NCI-H748 treated with DMSO at 0.1 percent for 48 hours (cell line): ENCODE measurements at places on chromosomes 3 and 15.
A peak's percentile ranks its signal among the peaks of the same experiment; 100 is the strongest.

DNA sequence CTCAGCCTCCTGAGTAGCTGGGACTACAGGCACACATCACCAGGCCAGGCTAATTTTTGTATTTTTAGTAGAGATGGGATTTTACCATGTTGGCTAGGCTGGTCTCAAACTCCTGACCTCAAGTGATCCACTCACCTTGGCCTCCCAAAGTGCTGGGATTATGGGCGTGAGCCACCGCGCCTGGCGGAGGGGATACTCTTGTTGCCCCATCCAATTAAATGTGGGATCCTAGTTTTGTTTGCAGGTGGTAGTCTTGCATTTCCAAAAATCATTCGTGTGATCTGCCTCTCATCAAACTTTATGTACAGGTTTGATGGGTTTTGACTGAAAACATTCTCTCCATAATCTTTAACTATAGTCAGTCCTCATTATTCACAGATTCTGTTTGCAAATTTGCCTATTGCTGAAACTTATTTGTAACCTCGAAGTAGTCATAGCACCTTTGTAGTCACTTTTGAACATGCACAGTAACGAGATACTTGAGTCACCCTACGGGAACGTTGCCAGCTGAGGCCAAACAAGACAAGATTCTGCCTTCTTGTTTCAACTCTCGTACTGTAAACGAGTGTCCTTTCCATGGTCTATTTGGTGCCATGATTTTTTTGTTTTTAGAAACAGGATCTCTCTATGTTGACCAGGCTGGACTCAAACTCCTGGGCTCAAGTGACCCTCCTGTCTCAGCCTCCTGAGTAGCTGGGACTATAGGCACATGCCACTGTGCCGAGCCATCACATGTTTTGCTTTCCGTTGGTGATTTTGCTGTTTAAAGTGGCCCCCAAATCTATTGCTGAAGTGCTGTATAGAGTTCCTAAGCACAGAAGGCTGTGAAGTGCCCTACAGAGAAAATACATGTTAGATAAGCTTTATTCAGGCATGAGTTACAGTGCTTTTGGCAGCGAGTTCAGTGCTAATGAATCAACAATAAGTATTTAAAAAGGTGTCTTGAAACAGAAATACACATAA, 8.1 kb upstream of the MAPK6 start:
- no peak for DNase-seq

GRCh38 chr3:158732856-158733200, 571 bp upstream of the RARRES1 start:
- DNase-seq, result no peak

DNA sequence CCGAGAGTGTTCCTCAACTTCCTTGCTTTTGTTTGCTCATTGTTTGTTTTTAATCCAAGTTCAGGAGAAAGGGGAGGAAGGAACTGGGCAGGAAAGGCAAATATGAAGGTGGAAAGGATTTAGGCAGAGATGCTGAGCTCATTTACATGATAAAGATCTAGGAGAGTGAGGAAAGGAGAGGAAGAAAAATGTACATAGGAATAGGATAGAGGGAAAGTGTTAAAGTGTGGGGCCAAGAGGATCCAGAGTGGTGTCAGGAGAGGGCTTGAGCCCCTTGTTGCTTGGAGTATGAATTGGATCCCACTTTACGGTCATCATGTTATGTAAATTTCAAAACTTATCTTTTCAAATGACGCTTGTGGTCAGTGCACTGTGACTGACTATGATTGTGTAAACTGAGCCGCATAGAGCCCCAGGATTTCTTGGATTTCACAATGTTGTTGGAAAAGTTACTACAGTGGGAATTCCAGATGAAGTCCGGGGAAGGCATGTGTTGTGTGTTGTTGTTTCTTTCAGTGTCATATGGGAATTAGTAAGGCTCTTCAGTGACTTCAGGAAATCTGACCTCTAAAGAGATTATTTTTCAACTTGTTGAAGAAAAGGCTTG, 15.0 kb upstream of the PLD1 start:
- DNase-seq, result no peak

- DNase-seq, result no peak
These were observed 9.5 kb downstream of the TTBK2 start for GRCh38 chr15:42911058-42911592.

GRCh38 chr3:13587442-13587841, 38.5 kb downstream of the FBLN2 start:
- DNase-seq, result no peak

- no peak for DNase-seq
These were observed 209.9 kb upstream of the SEMA6D start for GRCh38 chr15:47507221-47507985.

GRCh38 chr3:30501526-30501925, 104.9 kb upstream of the TGFBR2 start:
- no peak for DNase-seq

DNA sequence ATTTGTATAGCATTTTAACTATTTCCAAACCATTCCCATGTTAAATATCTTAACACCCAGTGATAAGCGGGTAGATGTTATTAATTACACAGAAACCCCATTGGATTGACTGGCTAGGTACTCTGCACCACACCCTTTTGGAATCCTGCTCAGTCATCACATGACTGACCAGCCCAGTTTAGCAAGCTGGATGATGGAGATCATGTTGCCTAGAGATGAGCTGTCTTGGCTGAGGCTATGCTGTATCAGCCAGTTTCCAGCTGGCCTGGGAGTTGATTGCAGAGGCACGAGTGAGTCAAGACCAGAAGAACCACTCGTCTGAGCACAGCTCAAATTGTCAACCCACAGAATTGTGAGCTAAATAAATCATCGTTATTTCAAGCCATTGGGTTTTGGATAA, 124.6 kb downstream of the ZNF621 start:
- DNase-seq, result no peak

DNA sequence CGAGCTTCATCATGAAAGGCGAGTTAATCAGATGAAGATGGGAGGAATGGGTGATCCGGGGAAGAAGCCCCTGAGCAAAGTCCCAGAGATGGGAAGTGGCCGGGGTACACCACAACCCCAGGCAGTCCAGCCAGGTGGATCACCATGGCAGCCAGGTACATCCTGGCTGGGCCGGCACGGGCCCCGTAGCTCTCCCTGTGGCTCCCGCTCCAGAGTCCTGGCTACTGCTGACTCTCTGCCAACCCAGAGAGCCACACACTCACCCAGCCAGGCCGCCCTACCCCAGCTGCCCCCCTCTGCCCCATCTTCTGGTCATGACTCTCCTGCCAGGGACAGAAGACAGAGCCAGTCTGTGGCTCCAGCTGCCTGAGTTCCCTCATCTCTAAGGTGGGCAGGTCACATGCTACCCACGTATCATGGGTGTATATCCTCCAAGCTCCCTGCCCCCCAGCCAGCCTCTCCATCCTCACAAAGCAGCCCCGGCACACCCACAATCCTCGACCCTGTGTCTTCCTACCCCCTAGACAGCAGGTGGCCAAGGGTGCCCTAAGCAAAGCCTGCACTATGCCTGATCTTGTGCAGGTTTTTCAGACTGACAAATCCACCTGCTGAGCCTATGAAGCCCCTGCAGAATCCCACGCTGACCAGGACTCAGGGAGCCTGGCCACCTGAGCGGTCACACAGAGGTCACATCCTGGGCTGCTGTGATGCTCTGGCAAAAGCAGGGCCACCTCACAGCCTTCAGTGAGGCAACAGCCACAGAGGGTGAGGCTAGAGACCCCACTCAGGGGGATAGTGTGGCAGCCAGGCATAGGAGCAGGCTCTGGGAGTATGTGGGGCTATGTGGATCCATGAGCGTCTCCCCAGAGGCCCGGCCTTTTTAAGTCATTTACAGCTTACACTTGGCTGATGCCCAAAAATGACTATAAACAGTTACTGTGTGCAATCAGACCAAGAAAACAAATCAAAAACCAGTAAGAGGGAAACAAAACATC, 13.2 kb downstream of the XXYLT1 start:
- DNase-seq, result no peak

DNA sequence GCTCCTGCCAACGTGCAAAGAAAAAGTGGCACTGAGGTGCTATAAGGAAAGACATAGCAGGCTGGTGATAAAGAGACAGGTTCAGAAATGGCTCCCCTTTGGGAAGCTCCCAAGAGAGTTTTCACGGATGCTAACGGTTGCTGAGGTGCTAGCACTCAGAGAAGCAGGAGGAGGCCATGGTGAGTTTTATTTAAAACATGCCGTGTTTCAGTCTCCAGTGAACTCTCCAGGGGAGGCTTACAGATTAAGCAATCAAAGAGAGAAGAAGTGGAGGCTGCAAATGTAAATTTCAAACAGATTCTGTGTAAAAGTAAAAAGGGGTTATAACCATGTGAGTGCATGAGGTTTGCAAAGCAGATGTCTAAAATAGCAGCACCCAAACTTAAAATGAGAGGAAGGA, 346.2 kb downstream of the NTRK3 start:
- no peak for DNase-seq

GRCh38 chr3:165259541-165260193, 63.5 kb upstream of the SLITRK3 start:
- DNase-seq, result no peak

DNA sequence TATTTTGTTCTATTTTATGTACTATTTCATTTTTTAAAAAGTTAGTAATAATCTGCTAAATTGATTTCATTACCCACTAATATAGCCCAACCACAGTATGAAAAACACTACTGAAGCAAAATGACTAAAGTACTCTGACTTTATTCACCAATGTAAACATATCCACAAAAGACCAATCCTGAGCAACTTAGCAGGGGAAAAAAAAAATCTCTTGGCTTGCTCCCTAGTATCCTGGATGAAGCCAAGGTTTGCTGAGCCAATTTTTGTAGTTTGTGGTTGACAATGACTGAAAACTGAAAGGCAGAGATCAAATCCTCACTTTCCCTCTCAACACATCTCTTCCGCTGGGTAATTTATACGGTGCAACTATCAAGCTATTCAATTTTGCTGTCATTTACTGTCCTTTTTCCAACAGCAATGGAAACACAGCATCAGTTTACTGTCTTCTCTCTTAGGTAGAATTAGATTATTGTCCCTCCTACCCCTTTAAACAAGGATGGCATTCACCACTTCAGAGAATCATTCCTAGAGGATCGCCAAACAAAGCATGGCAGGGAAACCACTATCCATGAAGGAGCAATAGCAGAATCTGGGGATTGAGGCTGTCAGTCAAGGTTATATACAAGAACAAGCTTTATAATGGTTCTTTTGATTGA, 149.7 kb downstream of the THRB start:
- DNase-seq, result no peak

- DNase-seq, result no peak
These were observed 415.4 kb downstream of the RBMS3 start for GRCh38 chr3:29696311-29696710.

- no peak for DNase-seq
These were observed 26.8 kb upstream of the OCA2 start for GRCh38 chr15:28125673-28126651.

DNA sequence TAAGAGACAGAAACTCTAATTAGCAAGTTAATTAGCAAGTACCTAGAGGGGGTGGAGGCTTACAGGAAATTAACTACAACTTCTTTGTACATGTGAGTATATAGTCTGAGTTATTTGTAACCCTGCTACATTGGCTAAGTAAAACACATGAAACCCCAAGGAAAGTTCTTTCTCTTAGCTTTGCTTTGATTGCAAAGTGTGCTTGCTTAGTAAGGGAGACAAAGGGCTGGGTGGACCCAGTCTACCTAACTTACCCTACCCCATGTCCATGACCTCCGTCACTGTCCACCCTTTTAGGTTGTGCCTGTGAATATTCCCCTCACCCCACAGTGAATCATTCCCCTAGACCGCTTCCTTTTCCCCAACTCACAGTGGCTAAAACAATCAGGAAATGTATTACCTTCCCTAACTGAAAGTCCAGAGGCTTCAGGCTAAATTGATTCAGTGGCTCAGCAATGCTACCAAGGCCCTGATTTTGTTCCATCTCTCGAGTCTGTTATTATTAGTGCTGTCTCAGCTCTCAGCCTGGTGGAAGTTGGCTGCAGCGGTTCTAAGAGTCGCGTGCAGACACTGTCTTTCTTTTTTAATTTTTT, 31.1 kb upstream of the RYR3 start:
- no peak for DNase-seq

DNA sequence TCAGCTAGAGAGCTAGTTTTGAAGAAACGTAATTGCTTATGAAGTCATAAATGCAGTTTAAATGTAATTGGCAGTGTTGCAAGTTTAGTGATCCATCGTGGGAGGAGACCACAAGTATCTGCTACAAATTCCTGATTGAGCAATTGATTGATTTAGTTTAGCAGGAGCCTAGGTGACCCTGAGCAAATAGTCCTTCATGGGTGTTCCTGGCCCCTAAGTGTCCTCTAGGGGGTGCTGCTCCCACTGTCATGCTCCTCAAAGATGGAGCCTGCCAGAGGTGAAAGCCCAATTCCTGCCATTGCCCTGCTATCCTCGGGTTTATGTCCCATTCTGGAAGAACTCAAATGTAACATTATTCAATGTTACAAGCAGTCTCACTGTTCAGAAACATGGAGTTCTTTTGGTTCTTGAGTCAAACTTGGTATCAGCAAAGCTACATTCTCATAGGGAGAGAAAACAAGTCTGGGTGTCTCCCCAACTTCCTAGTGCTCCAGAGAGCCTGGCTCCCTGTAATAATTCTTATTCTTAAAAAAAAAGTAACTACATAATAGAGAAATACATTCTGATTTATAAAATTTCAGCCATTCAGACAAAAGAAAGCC, 29.8 kb upstream of the SENP5 start:
- peak; percentile 4 for DNase-seq

- DNase-seq, result no peak
These were observed 66.1 kb downstream of the GLB1 start for GRCh38 chr3:33030802-33031201.

DNA sequence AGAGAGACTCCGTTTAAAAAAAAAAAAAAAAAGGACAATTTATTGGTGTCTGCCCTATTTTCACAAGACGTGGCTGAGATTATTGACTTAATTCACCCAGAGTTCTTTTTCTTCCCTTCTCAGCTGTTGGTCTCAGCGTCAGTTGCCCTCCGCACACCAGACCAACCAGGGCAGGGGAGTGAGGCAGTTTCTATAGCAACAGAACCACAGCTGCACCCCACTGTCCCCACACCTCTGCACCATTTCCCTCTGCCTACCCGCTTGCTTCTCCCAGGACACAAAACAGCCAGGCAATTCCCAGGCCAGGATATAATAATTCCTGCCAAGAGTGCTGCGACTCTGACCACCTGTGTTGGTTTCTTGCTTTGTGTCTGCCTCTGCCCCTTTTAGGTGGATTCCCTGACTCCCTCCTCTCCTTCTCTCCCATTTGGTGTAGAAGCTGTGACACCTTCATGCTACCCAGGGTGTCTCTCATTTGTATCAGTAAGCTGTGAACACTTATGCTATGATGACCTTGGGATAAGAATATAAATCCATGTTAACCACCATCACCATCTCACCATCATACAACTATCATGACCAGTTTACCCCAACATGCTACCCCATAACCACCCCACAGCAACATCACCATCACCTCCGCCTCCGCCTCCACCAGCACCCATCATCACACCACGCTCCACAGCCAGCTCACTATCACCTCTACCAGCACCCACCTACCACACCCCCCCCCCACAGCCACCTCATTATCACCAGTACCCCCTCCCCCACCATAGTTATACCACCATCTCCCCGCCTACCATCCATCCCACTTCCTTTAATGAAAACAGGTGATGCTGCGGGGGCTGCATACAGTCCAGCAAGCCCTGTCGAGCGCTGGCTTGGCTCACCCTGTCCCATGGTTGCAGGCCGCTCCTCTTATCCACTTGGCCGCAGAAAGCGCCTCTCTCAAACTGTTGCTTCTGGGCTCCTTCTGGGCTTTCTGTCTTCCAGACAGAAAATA, 589 bp downstream of the EPB42 start:
- no peak for DNase-seq

GRCh38 chr3:131708241-131708640, 205.5 kb upstream of the MRPL3 start:
- DNase-seq, result no peak
